CD4-positive, alpha-beta memory T cell (primary cell): ENCODE measurements at places on chromosomes 2 and 18.

DNA sequence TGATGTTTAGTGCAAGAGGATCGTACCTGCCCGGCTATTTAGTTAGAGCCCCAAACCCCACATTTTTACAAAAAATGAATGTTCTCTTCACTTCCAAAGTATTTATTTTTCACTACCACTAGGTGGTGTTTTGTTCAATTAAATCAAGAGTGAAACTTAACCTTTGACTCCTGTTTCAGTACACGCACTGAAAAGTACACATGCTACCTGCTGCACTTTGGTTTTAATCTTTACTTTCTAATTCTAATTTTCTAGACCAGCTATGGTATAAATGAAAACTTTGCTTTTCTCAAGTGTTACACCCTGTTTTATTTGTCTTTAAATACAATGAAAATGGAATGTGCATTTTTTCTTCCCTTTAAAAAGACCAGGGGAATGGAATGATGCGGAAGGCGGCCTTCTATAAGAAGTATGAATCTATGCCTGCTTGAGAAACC is 31.4 kb upstream of the CHN1 start:
- peak; percentile 48 for DNase-seq

- DNase-seq: no peak
Measured at GRCh38 chr18:74268933-74269620, 22.7 kb downstream of the CYB5A start.

GRCh38 chr2:120667981-120668380 is 67.7 kb upstream of the GLI2 start:
- DNase-seq: no peak

DNA sequence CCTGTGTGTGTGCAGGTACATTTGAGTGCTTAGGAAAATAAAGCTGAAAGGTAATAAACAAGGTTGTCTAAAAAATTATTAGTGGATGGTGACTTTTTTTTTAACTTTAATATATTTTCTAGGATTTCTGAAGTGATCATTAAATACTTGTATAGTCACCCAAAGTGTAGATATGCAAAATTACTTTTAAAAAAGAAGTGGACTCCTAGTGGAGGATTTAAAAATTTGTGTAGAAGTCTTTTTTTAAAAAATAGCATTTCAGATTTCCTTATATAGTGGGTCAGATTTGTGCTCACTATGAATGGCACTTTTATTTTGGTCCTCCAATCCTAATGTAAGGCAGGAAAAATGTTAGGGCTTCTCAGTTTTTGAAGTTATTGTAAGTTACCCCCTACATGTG is 3.9 kb downstream of the GORASP2 start:
- DNase-seq: no peak
